ENCODE measurements at places on chromosomes 11 and 22. TPM values are rescaled to one million over a fixed set of nuclear protein-coding genes. Genes with fewer than 3 reads are reported as not detected.

GRCh38 chr11:130817330-130817944 lies 98.8 kb downstream of the SNX19 start:
- no peak for DNase-seq

DNA sequence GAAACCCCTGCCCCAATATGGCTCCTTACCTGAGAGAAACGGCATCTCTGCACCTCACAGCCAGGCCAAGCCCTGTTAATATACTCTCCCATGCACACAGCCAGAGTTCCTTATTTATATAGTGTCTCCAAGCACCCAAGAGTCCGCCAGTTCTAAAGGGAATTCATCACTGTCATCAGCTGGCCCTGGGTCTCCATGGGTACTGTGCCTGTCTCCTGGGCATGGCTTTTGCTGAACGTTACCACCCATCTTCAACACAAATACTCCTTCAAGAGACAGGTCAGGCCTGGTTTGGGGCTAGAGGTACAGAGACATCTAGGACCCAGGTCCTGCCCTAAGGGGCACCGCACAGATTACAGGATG lies 1.6 kb upstream of the ATG16L2 start:
- DNase-seq: no peak

- DNase-seq: peak; percentile 99
Observed at GRCh38 chr22:41367039-41367679, 14.6 kb upstream of the TEF start.

GRCh38 chr11:13110145-13110544 lies 101.0 kb downstream of the RASSF10 start:
- no peak for DNase-seq

- DNase-seq: no peak
Observed at GRCh38 chr11:27390318-27391295, 27.6 kb upstream of the CCDC34 start.

DNA sequence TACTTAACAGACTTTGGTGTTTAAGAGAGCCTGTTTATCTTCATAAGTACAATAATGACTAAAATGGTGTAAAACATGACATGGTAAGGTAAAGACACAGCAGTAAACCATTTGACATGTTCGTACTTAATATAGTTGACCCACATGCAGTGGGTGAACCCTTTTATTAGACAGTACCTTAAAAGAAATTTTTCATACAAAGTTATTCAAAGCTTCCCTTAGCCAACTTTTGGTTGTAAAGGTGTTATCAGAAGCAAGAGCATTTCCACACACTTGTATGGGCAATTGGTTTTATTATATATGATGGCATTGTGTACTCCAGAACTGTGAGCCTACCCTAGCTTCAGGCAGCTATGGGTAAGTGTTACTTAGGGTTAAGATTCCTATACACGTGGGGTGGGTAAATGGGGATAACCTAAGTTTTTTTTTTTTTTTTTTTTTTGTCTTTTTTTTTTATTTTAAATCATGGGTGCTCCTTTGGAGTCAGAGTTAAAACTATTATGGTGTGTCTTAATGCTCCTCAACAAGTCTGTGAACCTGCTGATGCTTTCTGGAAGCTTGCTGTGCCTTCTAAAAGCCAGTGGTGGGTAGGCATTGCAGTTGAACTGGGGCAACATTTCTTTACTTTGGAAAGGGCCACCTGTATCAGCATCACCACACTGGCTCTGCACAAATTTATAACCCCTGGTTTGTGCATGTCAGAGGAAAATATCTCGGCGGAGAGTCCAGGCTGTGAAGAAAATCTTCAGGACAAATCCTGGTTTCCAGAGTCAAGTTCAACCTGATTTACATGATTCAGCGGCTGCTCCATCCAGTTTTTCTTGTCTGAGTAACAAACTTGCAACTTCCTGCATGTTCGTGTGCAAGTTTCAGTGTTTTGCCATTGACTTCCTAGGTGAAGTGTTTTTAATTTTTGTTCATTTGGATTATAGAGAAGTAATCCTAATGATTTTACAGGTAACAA lies 3.3 kb downstream of the PCF11 start:
- DNase-seq: no peak

DNA sequence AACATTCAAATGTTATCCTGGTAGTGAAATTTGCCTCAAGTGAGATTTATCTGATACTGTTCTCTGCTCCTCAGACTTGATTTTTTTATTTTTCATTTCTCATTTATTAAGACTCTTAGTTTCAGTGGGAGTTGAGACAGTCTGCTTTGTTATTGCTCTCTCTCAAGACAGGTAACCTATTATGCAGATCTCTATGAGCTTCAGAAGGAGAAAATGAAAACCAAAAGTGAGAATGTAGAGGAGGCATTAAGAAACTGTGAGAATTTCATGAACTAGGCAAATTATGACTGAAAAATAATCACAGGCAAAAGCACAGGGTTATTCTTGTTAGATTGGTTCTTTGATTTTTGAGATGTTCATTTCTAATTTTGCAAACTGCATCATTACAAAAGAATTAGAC lies 290.0 kb upstream of the CHORDC1 start:
- DNase-seq: no peak

- DNase-seq: no peak
Observed at GRCh38 chr22:46777609-46777970, 15.1 kb downstream of the TBC1D22A start.

DNA sequence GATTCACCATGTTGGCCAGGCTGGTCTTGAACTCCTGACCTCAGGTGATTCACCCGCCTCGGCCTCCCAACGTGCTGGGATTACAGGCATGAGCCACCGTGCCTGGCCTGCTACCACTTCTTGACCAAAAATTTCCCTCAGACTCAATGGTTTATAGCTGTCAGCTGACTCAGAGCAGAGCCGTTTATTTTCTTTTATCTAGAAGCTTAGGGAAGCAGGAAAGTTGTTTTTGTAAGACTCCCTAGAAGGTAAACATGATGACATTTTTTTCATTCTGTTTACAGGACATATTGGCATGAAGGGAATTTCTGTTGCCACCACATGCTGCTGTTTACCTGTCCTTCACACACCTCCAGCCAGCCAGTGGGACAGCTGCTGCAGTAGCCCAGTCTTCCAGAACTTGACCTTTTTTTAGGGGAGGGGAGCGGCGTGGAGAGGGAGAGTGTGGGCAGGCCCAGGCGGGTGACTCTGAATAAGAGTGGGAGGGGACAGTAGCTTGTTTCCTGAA lies 56.1 kb upstream of the PTPRJ start:
- DNase-seq: peak; percentile 68

DNA sequence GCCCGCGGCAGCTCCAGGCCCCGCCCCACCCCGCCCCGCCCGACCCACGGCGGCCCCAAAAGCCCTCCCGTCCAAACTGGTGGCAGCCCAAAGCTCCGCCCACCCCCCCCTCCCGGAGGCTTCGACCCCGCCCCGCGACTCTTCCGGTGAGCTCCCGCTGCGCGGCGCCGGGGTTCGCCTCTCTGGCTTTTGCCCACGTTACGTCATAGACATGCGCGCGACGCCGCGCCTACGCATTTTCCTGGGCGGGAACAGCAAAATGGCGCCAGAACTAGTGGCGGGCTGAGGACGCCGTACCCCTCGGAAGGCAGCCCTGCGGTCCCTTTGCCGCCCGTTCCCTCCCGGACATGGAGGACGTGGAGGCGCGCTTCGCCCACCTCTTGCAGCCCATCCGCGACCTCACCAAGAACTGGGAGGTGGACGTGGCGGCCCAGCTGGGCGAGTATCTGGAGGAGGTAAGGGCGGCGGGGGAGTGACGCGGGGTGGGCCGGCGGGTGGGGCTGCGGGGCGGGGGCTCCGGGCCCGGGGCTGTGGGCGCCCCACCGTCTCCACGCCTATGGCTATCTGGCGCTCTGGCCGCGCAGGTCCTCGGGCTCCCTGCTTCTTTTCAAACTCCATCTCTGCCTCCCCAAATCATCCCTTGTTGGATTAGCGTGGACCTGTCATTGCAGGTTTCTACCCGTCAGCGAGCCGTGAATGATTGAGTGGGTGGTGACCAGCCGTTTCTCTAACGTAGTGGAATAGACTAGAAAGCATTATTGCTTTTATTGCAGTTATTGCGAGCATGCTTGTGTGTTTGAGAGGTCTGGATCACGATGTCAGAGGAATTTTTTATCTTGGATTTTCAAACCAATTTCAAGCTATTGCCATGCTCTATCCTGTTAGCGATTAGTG lies at the start of gene NCAPH2:
NCAPH2 (plus strand) TSS at position 234 of the 894 bp plus-strand sequence; CDS start at position 348, 114 bp downstream.
- peak; percentile 98 for DNase-seq

DNA sequence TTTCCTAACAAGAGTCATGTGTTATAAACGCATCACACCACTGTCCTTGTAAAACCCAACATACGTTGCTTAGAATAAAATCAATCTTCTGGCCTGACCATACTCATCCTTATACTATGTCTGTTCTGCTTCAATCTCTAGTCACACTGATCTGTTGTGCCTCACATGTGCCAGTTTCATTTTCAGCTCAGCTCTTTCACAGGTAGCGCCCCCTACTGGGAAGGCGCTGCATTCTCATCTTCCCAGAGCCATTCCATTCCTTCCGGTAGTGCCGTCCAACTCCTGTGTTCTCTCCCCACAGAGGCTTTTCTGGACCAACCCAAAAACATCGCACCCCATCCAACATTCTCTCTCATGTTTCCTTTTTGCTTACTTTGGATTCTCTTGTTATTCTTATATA lies 22.2 kb downstream of the CASP5 start:
- no peak for DNase-seq

DNA sequence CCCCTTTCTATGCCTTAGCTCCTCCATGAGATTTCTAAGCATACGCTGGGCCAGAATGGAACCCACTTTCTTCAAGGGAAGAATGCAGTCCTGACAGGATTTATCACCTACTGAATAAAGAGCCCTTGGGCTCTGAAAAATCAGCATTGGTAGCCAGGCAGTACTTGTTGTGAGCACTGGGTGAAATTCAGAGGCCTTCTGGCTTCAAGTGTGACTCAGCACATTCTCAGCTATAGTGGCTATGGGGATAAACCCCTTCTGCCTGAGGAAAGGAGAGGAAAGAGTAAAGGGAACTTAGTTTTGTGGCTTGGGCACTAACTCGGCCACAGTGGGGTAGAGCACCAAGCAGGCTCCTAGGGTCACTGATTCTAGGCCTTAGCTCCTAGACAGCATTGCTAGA lies 574.8 kb downstream of the JRKL start:
- DNase-seq: no peak

DNA sequence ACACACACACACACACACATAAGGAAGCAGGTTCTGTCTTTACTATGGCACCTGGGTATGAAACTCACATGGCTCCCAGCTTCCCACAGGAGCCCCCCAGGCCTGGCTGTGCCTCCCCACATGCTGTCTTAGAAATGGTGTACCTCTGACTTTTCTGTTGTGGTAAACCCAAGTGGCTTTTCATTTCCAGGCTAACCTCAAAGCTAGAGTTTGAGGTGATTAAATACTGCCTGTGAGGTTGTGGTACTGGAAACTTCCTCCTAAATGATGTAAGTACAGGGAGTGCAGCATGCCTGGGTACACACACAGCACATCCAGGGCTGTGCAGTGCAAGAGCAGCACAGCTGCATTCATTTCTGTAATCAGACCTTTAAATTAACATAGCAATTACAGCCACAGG lies 34.4 kb downstream of the ME3 start:
- no peak for DNase-seq

- no peak for DNase-seq
Observed at GRCh38 chr11:128098781-128099180, 488.6 kb downstream of the ETS1 start.

DNA sequence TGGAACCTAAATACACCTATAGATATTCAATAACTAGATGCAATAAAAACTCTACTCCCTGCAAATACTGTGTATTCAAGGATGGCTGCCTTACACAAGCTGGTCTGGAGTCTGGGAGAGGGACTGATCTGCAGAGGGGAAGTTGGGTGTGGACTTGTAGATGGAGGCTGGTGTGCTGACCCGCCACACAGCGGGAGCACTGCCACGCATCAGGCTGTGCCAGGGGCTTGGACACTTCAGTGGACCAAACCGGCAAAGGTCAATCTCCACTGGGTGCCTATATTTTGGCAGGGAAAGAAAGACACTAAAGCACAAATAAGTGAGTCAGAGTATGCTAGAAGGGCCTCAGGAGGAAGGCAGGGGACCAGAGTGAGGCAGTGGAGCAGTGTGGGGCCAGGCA lies 2.1 kb upstream of the SHANK3 start:
- no peak for DNase-seq

DNA sequence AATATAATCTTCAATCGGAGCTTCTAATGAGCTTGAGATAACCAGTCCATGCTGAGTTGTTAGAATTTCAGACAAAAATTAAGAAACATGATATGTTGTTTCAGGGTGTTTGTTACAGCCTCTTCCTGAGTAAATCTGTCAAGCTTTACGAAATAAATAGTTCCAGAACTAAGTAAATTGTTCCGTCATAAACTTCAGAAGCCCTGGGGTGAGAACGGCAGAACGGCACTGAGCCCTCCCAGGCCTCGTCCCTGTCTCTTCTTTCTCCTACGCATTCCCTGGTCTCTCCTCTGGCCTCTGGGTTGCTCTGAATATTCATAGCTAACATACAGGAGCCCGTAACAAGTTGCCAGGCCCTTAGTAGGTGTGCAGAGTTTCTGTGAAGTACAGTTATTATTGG lies 390.8 kb upstream of the NARS2 start:
- DNase-seq: no peak

DNA sequence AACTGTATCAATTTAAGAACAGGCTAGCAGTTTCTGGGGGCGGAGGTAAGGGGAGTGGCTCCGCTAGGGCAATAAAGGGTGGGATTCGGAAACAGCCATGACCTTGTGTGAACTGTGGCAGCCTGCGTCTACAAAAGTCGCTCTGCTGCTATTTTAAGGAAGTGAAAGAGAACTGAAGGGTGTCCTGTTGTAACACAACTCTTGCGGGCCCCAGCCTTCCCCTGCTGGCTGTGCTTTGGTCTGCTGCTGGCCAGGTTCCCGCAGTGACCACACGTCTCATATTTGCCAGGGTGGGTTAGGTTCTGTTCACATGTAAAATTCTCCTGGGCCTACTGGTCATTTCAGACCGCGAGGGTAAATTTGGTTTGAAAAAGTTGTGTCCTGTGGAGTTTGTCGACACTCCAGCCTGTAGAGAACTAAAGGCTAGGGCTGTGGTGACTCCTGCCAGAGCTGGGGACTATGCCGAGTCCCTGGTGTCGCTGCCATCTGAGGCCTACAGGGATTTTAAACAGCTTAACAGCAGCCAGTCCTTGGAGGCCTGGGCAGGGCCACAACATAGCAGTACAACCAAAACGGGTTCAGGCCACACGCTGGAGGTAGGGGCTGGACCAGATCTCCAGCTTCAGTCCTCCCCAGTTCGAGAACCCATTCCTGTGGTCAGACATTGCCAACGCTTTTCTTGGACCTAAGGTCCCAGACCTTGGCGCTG lies 1.1 kb upstream of the PPFIBP2 start:
- peak; percentile 85 for DNase-seq

ACTN3 gene
- total RNA-seq: not detected

P2RX6 gene
- total RNA-seq: 2.2 TPM

FJX1 gene
- total RNA-seq: 5.9 TPM

DEUP1 gene
- total RNA-seq: not detected
